Purkinje cell (primary cell): ENCODE measurements at places on chromosomes 2 and 18. TPM values are rescaled to one million over a fixed set of nuclear protein-coding genes. Genes with fewer than 3 reads are reported as not detected.

The YPEL5 gene
- 244 and 281 TPM in 2 replicates for polyA plus RNA-seq

The CRYGD gene
- 0.42 and 2.2 TPM in 2 replicates for polyA plus RNA-seq

The CXCR1 gene
- polyA plus RNA-seq, result not detected in 2 replicates

The DSG4 gene
- not detected in 2 replicates for polyA plus RNA-seq

The TACR1 gene
- polyA plus RNA-seq, result 0.47 and 0.99 TPM in 2 replicates

The DSC2 gene
- 0.06 and 0.08 TPM in 2 replicates for polyA plus RNA-seq

The SULT1C3 gene
- not detected in 2 replicates for polyA plus RNA-seq

The DNER gene
- polyA plus RNA-seq, result 1,976 and 2,466 TPM in 2 replicates

The CFAP65 gene
- 2.5 TPM in 1 of 2 replicates, not detected in the other for polyA plus RNA-seq

The LRRTM1 gene
- polyA plus RNA-seq, result 1.2 and 1.5 TPM in 2 replicates
